GM13976 (cell line): ENCODE measurements at places on chromosomes 11 and 22.
A peak's percentile ranks its signal among the peaks of the same experiment; 100 is the strongest.

GRCh38 chr11:119486691-119487259 is 63.8 kb upstream of the THY1 start:
- no peak for DNase-seq

DNA sequence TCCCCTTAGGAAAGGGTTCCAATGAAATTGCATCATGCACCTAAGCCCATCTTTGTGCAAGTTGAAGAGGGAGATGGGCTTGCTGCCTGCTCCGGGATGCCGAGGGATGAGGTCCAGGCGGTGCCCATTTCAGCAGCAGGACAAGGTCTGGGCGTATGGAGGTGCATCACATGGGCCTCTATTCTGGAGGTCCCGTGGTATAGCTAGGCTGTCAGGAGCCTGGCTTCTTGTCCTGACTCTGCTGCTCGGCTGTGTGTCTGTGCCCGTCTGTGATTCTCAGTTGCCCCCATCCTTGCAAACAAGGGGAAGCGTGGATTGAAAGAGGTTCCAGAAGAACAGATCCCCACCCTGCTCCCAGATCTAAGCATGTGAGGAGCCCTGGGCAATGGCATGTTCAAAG is 130.0 kb downstream of the OSBP2 start:
- DNase-seq: no peak

GRCh38 chr22:21942407-21943343 is 10.0 kb downstream of the PPM1F start:
- DNase-seq: no peak

GRCh38 chr22:46491946-46492345 is 45.5 kb downstream of the CELSR1 start:
- no peak for DNase-seq

DNA sequence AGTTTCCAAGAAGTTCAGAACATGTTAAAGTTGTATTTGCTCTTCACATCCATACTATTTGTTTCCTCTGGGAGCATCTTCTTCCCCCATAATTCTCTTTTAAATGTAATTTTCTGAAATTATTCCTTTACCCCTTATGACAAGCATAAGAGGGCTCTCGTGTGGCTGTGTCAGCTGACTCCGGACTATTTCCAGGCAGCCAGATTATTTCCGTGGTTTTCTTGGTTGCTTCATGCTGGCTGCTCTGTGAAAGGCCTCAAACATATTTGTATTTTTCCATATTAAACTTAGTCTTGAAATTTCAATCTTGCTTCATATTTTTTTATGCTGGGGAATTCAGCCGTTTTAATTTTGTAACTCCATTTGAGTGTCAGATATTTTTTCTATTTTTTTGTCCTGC is 2.8 kb upstream of the MMP1 start:
- no peak for DNase-seq

DNA sequence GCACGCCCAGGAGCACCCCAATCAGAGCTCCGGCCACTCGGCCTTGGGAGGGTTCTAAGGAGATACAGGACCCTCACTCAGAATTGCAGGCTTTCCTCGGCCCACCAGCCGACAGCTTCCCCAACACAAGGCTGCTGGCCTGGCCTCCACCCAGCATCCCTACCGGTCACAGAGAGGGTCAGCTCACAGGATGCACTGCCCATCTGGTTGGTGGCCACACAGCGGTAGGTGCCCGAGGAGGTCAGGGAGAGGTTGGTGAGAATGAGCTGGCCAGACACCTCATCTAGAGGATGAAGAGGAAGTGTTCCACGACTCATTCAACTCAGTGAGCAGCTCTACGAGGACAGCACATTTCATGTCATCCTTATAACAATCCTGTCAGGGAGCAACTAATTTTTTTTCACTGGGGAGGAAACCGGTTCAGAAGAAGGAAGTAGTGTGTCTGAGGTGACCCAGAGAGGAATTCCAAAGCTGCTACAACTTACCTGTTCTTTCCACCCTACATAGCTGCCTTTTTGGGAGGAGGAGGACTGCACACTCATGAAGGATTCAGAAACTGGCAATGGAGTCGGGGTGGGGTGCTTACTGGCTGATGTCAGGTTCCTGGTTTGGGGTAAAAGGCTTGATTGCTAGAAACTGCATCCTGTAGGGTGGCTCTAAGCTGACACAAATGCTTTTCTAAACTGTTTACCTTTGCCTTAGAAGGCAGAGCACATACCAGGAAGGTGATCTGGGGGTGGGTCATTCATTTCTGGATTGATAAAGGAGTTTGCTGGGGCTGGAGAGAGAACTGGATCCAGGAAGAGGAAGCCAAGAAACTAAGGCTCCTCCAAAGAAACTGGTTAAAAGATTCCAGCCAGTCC is 3.3 kb downstream of the VSIG2 start:
- DNase-seq: no peak

DNA sequence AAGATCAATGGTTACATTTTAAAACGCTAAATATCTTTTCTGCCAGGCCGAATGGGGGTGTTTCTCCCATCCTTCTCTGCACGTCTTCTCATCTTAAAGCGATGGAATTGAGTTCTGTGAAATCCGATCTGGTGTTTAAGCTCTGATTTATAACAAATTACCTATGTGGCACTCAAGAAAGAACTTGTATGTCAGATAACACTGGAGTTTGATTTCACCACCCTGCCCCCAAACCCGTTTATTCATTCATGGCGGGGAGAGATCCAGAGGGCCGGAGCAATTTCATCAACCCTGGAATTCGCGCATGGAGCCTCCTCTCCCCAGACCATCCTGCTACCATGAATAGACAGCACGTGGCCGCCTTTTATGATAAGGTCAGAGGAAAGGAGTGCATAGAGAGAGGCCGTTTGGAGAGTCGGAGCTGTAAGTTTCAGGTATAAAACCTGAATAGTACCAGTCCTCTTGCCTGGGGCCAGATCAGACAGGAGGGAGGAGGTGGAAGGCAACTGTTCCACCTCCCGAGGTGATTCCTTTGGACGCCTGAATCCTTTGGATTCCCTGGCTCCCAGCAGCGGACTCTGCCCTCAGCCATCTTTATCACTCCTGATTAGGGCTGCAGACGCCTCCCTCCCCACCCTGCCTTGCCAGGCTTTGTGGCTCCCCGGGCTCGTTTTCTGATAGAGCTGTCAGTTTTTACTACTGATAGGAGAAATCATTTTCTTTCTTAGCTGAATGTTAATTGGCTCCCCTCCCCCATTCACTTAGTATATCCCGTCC is 27.3 kb upstream of the NFAM1 start:
- no peak for DNase-seq

DNA sequence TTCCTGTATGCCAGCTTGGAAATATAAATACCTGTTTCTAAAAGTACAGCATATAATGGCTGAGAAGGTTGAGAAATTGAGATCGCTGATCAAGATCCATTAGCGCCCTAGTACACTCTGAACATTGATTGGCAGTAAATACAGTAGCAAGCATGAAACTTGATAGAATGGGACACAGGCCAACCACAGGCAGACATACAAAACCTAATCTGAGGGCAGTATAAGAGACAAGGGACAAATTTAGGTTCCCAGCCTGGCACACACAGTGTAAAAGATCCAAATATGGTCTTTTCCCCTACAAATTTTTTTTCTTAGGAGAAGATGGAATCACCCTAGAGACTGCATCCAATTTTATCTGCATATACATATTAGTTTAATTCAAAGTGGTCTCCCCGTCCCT is 126.5 kb upstream of the ARHGAP42 start:
- no peak for DNase-seq

GRCh38 chr11:64642418-64642735 is 51.4 kb downstream of the SLC22A12 start:
- no peak for DNase-seq

DNA sequence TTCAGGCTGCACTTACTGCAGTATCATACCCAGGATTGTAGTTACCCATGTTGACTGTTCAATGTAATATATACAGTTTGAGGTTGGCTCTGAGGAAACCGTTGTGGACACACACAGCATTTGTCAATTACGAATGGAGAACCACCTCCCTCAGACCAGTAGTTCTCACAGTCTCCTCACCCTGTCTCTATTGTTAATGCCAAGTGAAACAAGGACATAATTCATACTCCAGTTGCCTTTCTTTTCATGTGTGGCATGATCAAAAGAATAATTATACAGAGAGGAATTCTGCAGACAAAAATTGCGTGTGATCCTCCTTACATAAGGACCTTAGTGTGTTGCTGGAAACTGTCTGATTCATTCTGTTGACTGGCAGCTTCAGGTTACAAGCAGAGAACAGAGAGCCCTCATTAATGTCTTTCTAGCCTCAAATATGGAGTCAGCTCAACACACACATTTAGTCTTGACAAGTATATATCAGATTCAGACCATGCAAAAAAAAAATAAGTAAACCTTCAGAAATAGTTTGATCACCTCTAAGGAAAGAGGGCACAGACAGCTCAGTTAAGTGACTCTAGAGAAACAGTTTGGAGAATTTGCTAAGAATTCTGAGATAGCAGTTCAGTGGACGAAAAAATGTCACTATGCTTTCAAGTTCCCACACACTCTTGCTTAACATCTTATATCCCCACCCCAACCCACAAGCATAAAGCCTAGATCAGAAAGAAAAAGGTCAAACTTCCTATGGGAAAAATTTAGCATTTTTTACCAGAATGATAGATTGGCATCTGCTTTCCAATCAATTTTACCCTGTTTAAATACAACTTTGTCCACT is 96.1 kb downstream of the MAML2 start:
- no peak for DNase-seq

DNA sequence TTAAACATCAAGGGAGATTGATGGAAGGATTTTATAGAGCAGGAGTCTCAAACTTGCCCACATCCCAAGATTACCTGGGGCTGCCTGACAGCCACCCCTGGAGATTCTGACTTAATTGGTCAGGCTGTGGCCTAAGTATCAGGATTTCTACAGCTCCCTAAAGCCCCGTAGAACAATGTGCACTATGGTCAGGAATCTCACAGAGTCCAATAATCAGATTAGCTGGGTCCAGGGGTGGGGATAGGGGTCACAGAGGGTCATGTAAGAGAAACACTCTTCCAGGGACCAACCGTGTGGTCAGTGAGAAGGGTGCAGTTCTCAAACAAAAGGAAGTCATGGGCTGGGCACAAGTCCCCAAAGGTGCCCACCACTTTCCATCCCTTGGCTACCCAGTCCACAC is 20.5 kb upstream of the FBLN1 start:
- no peak for DNase-seq

- DNase-seq: no peak
Measured at GRCh38 chr22:40405178-40406062, 35.0 kb downstream of the SGSM3 start.

DNA sequence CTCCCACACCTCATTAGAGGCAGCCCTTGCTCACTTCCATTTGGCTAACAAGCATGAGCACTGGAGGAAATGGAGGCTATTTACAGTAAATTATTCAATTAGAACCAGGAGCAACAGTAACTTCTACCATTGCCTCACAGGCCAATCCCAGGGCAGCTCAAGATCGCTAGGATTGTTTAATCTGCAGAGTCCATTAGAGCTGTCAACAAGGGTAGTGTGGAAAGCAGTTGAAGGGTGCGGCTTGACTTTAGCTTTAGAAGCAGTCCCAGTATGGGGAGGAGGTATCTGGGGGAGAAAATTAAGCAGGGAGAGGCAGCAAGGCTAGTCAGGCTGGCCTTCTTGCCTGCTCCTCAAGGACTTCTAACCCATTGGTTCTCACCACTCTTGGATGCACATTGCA is 38.3 kb upstream of the CYP2R1 start:
- DNase-seq: no peak

DNA sequence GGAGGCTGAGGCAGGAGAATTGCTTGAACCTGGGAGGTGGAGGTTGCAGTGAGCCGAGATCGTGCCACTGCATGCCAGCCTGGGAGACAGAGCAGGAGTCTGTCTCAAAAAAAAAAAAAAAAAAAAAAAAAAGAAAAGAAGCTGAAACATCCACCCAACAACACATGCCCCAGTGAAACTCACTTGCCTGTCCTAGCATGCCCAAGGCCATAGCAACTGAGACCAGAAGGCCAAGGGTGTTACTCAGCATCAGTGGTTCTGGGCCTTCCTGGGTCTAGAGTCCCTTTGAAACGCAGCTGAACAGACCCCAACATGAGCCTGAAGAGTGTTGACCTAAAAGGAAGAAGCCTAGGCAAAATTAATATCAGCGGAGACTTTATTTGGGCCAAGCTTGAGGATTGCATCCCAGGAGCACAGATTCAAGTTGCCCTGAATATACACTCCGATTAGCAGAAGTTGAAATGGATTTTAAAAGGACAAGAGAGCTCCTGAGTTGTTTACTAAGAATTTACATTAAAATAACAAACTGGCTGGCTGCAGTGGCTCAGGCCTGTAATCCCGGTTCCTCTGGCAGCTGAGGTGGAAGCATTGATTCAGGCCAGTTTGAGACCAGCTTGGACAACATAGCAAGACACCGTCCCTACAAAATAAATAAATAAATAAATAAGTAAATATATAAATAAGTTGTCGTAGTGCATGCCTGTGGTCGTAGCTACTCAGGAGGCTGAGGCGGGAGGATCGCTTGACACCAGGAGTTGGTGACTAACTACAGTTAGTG is 7.0 kb downstream of the PRDX5 start:
- no peak for DNase-seq

- DNase-seq: no peak
Measured at GRCh38 chr11:63762654-63763495, 5.7 kb downstream of the ZFTA start.

GRCh38 chr11:123187248-123187647 is 7.8 kb downstream of the CLMP start:
- no peak for DNase-seq

DNA sequence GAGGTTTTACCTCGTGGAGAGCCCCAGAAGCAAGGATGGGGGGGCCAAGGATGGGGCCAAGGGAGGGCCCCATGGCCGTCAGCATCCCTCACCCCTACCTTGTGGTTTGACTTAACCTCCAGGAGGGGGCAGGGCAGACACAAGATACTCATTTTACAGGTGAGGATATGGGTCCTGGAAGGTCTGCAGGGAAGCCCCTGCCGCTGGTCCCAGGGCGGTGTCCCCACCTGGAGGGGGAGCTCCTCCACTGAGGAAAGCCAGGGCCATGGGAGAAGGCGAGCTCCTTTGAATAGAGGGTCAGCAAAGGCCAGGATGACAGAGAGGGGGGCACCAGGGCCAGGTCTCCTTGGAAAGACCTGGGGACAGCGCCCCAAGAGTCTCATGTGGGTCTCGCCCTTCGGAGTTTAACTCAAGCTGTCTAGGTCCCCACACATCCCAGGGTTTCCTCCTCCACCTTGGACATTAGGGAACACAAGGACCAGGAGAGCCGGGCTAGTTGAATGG is 5.9 kb upstream of the ADORA2A start:
- peak; percentile 74 for DNase-seq

- DNase-seq: no peak
Measured at GRCh38 chr22:29814003-29814402, 24.1 kb downstream of the ASCC2 start.

- no peak for DNase-seq
Measured at GRCh38 chr22:39091126-39092081, 5.6 kb upstream of the APOBEC3H start.

DNA sequence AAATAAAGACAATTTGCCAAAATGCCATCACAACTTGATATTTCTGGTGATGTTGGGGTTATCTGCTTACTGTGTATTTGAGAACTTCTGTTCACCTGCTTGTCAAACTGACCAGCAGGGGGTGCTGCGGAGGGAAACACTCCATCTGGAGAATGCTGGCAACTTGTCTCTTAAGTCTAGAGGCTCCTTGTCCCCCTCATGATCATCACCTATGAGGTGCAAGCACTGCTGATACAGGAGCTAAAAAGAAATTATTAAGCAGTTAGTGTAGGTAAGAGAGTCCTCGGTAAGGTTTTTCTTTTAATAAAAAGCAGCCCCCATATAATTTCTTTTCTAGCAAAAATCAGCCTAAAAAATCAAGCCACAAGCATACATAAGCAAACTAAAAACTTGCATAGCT is 32.7 kb upstream of the GLYATL1B start:
- DNase-seq: peak; percentile 7
